ENCODE measurements at places on chromosomes 7 and 10.

DNA sequence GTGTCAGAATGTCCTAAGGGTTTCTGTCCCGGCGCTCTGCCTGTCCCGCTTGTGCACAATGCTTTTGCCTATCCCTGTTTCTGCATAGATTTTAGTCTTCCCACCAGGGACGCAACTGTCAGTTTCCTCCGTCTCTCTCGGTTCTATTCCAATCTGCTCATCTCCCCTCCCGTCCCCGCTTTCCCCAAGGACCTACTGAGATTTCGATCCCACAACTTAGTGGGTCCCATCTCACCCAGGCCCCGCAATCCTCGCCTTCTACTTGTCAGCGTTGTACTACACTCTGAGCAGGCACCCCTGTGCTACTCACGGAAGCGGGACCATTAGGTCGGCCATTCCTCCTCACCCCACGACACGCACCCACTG is 519 bp upstream of the ZNF655 start:
- no peak for DNase-seq

DNA sequence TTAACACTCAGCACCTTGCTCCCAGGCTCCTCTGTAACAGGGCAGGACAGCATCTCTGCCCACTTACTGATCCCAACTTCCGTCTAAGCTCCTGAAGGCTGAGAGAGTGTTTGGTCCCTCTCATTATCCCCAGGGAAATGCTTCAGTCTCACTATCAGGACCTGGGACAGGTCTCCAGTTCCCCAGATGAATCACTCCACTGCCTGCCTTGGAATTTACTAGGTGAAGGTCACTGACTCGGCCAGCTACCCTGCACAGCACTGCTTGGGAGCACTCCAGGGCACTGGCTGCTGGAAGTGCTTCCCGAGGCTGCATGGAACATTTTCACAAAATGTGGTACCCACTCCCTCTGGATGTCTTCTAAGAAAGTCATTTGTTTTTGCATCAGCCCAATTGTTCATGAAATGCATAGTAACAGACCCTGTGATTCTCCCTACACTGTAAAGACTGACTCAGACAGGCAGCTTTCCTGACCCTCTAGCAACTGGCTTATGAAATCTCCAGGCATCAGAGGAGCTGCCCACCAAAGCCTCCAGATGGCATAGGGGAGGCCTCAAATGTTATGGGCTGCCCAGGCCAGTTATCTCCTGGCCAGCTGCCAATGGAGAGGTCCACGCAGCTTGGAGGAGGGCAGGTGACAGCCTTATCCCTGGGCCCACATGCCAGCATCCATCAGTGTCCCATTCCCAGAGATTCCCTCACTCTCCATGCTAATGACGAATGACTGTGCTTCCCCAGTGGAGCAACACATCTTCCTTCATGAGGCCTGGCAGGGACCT is 89.1 kb downstream of the GFRA1 start:
- DNase-seq = no peak

GRCh38 chr7:25565949-25566348 is 337.7 kb upstream of the NPVF start:
- DNase-seq = peak; percentile 51

DNA sequence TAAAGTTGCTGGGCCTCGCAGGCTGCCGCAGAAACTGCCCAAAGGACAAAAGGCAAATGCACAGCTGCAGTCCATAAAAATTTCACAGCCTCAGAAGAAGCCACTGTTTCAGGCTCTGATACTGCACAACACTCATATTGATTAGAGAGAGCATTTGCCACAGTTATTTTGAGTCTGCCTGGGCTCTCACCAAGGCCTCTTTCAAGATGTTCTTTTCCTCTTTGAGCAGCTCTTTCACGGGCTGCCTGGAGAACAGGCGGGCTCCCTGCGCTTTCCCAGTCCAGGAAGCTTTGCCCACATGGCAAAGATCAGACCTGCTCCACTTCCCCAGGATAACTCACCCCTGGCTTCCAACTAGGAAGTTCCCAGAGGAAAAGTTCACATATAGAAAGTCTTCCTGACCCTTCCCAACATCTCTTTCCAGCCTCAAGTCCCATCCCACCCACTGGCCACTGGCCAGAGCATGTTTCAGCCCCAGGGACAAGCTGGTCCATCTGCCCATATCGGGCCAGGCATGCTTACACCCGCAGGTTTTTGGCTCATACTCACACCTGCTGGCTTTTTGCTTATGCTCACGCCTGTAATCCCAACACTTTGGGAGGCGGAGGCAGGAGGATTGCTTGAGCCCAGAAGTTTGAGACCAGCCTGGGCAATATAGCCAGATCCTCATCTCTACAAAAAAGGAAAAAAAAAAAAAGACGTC is 3.3 kb downstream of the SLIT1 start:
- DNase-seq = no peak

DNA sequence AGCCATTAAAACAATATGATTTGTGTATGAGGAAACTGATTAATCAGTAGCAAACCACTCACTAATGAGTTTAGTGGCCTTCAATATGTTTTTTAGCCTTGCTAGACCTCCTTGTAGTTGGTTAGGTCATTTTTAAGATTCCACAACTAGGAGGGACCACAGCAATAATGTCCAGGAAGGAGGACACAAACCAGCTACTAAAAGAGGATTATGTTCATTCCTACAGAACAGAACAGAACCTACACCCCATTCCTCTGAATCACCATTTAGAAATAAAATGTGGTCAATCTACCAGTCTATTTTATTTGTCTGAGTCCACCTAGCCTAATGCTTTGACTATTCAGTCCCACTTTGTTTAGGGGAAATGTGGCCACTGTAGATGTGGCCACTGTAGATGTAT is 226.3 kb downstream of the GLI3 start:
- no peak for DNase-seq

- DNase-seq = no peak
These were observed 155.4 kb downstream of the NEURL1 start for GRCh38 chr10:103648636-103649532.

DNA sequence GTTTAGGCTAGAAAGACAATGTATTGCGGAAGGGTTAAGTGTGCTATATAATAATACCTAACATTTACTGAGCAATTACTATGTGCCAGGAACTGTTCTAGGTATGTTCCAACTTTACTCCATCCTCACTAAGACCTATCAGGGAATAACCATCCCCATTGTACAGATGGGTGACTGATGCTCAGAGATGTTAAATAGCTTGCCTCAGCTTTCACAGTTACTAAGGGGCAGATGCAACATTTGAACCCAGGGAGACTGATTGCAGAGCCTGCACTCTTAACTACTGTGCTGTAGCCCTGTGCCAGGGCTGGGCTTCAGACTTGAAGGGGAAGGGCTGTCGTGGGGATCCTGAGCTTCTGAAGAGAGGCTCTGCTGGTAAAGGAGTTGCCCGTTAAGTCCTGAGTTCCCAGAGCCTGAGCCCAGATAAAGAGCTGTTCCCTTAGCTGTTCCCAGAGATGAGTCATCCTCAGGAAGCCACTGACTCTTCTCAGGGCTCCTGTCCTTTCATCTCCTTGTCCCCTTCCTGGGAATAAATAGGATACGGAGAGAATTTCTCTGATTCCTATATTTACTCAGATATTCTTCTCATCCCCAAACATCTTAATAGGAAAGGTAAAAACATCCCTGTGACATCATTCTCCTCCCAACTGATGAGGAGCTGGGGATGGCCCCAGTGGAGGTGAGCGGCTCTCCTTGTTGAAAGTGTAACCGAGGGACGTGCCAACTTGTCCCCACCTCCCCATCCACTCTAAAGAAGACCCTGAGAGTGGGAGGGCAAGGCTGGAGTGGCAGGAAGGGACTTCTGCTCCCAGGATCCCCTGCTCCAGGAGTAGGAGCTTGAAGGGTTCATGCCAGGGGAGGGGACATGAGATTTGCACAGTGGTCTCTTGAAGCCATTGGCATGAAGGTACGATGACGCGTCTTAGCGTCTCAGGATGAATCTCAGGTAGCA is 28.0 kb upstream of the HABP2 start:
- no peak for DNase-seq

GRCh38 chr10:128843972-128844371 is 623.1 kb upstream of the MGMT start:
- DNase-seq = no peak

GRCh38 chr10:22615819-22616499 is 98.4 kb downstream of the PIP4K2A start:
- DNase-seq = peak; percentile 50

DNA sequence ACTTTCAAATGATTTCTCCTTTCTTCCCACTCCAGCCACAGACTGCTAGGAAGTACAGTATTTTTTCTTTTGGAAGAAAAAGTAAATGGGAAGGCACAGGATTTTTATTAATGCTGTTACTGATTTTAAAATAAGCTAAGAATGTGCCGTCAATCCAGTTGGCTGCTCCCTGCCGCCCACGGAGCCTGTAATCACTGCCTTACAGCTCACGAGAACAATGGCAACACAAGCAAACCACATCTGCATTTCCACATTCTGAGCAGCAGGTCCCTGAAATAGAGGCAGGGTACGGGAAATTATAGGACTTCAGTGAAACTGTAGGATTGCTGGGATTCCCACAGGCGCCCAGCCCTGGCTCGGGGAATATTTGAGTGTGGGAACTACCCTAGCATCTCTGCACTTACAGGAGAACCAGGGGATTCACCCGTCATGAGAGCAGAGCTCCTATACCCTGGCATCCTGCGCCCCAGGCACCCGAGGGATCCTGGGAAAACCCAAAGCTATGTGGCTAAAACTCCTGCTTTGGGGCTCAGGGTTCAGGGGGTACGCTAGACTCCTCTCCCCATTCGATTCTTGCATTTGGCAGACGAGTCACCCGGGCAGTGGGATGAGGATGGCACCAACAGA is 72.9 kb upstream of the TNS3 start:
- no peak for DNase-seq

DNA sequence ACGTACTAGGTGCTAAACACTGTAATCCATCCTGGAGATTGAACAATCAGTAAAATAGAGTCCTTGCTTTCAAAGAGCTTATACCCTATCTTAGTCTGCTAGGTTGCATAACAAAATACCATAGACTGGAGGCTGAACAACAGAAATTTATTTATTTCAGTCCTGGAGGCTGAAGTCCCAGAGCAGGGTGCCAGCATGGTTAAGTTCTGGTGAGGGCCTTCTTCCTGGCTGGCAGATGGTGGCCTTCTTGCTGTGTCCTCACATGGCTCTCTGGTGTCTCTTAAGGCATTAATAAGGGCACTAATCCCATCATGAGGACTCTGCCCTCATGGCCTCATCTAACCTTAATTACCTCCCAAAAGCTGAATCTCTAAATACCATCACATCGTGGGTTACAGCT is 43.1 kb upstream of the ICA1 start:
- no peak for DNase-seq

Measured in GM13977 (cell line).